ENCODE measurements at places on chromosomes 5 and 9. TPM values are rescaled to one million over a fixed set of nuclear protein-coding genes. Genes with fewer than 3 reads are reported as not detected.

SMC5 gene
- polyA plus RNA-seq = 10.4 TPM

- H3K4me3 ChIP-seq = no peak overlapping the region
- H3K27ac ChIP-seq = no peak overlapping the region
- H3K36me3 ChIP-seq = peaks cover 10% of the 10 kb centered on the region
- H3K27me3 ChIP-seq = no peaks in the 10 kb centered on the region
- DNase-seq = no peak
Observed at GRCh38 chr9:124852121-124852828, 985 bp upstream of the WDR38 start.

DNA sequence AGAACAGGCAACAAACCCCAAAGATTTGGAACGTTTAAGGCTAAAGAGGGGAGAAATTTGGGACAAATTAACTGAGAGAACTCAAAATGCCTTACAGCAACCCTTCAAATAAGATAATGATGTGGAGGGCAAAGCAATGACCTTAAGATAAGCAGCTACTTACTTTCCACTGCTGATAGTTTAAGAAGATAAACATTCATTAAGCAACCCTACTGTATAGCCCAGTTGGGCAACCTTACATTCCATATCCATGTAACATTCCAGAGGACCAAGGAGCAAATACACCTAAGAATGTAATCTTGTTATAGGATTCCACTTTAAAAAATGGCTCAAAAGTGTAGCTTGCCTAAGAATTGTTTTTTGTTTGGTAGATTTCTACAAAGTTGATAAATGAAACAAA is 14.8 kb downstream of the ETF1 start:
- peak; percentile 48 for DNase-seq
- H3K36me3 ChIP-seq = peaks cover 11% of the 10 kb centered on the region
- no peak overlapping the region for H3K27ac ChIP-seq
- H3K27me3 ChIP-seq = no peaks in the 10 kb centered on the region
- peaks cover 7% of the 10 kb centered on the region for H3K4me1 ChIP-seq

DNA sequence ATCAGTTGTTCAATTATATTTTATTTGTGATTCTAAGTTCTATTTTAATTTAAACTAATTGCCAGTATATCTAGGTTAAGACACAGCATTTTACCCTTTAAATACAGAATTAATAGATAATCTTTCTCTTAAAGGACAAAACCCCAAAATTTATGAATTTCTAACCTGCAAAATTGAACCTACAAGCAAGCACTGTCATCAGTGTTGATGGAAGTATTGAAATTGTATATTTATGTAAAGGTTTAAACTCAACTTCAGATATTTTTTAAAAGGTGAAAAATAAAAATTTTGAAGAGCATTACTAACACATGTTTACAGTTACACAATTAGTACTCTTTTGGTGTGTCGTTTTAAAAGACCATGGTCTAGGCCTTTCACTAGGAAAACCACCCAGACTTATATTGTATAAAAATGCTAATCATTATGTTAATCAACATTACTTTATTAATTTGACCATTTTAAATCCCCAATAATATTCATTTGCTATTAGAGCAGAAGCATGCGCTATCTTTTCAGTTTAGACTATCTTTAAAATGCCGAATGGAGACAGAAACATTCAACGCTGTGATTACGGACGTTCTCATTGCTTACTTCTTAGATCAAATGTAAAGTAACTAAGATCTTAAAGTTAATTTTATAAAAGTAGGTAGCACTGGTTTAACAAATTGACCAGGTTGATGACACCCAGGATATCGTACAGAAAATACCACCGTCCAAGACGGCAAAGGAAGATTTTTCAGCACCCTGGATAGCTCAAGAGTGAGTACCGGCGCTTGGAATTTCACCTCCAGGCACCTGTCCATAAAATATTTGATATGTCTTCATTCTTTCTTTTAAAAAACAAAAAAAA is 3.2 kb downstream of the OTP start:
- peaks cover 82% of the 10 kb centered on the region for H3K27me3 ChIP-seq
- H3K4me3 ChIP-seq = no peak overlapping the region
- no peak for DNase-seq
- H3K27ac ChIP-seq = no peak overlapping the region
- peaks cover 2% of the 10 kb centered on the region for H3K4me1 ChIP-seq

Data from IMR-90 (cell line).